ENCODE measurements at places on chromosomes 1 and 21. TPM values are rescaled to one million over a fixed set of nuclear protein-coding genes. Genes with fewer than 3 reads are reported as not detected.
A peak's percentile ranks its signal among the peaks of the same experiment; 100 is the strongest.

- H3K36me3 ChIP-seq = no peaks in the 10 kb centered on the region
- no peak for DNase-seq
- H3K27me3 ChIP-seq = no peaks in the 10 kb centered on the region
Measured at GRCh38 chr1:62013264-62013663, 181.4 kb upstream of the L1TD1 start.

- peaks cover 17% of the 10 kb centered on the region for H3K36me3 ChIP-seq
- H3K4me3 ChIP-seq = no peak overlapping the region
Measured at GRCh38 chr1:155463865-155464650, 98.5 kb downstream of the ASH1L start.

DNA sequence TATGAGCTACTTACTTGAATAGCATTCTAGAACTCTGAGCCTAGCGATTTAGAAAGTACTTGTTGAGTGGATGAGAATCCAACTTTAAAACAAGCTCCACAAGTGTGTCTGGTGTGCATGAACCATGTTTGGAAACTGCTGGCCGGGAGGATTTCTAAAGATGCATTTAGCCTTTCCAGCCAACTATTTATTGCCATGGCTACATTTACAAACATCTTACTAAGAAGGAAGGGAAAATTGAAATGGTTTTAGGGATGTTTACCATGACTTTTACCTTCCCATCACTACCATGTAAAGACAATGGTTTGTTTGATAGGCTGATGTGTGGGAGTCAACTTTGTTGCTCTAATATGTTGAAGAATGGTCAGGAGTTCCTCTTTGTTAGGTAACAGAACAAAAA is 37.7 kb upstream of the ARHGAP29 start:
- no peaks in the 10 kb centered on the region for H3K27me3 ChIP-seq
- peaks cover 31% of the 10 kb centered on the region for H3K4me1 ChIP-seq
- no peak overlapping the region for H3K4me3 ChIP-seq
- no peak overlapping the region for H3K27ac ChIP-seq
- DNase-seq = no peak

The REN gene
- total RNA-seq = not detected

GRCh38 chr21:41695513-41695912 is 71.3 kb downstream of the RIPK4 start:
- H3K4me3 ChIP-seq = no peak overlapping the region
- no peaks in the 10 kb centered on the region for H3K36me3 ChIP-seq
- H3K4me1 ChIP-seq = no peaks in the 10 kb centered on the region
- no peak for DNase-seq
- H3K27me3 ChIP-seq = no peaks in the 10 kb centered on the region

DNA sequence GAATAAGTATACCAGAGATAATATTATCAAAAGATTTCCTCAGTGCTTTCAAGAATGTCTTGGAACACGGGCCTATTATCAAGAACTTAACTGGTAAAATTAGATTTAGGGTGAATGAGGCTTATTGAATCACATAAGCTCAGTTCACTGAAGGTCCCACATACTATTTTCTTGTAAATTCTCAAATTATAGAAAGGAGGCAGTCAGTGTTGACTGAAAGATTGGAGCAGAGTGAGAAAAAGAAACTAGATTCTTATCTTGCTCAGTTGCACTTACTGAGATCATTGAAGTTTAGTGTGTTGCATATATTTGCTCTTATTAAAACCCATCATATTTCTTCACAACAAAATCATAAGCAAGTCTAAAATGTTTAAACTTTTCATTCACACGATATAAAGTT is 3.9 kb upstream of the RGS1 start:
- H3K4me1 ChIP-seq = no peaks in the 10 kb centered on the region
- DNase-seq = no peak
- no peaks in the 10 kb centered on the region for H3K27me3 ChIP-seq
- no peaks in the 10 kb centered on the region for H3K36me3 ChIP-seq
- H3K27ac ChIP-seq = no peak overlapping the region

- no peak overlapping the region for H3K27ac ChIP-seq
- H3K27me3 ChIP-seq = no peaks in the 10 kb centered on the region
- H3K36me3 ChIP-seq = no peaks in the 10 kb centered on the region
- H3K4me3 ChIP-seq = no peak overlapping the region
- DNase-seq = no peak
Measured at GRCh38 chr21:38988509-38989378, 183.0 kb downstream of the ETS2 start.

- H3K4me1 ChIP-seq = peaks cover 11% of the 10 kb centered on the region
- no peaks in the 10 kb centered on the region for H3K36me3 ChIP-seq
- DNase-seq = no peak
- H3K27me3 ChIP-seq = peaks cover 25% of the 10 kb centered on the region
Measured at GRCh38 chr1:20125100-20125499, 5.8 kb upstream of the PLA2G2D start.

The MYBPH gene
- total RNA-seq = not detected

DNA sequence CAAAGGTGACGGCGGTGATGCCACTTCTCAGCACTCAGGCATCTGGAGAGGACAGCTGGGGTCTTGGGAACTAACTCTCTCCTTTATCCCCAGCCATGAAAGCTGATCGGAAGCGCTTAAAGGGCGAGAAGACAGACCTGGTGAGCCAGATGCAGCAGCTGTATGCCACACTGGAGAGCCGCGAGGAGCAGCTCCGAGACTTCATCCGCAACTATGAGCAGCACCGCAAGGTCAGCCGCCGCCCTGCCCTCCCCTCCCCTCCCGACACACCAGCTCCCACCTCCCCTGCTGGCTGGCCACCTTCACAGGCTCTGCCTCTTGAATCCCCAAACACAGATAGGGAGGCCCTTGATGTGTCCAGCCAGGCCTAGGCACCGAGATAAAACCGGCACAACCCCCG is 118.9 kb upstream of the TMEM51 start:
- H3K4me3 ChIP-seq = no peak overlapping the region
- H3K27me3 ChIP-seq = no peaks in the 10 kb centered on the region
- no peak overlapping the region for H3K27ac ChIP-seq
- no peak for DNase-seq
- H3K36me3 ChIP-seq = no peaks in the 10 kb centered on the region

- H3K4me3 ChIP-seq = no peak overlapping the region
- no peak overlapping the region for H3K27ac ChIP-seq
- no peaks in the 10 kb centered on the region for H3K27me3 ChIP-seq
- H3K4me1 ChIP-seq = peaks cover 21% of the 10 kb centered on the region
- H3K36me3 ChIP-seq = peaks cover 56% of the 10 kb centered on the region
Measured at GRCh38 chr1:224375059-224375458, 18.4 kb downstream of the CNIH4 start.

The TNFRSF25 gene
- 10.1 TPM for total RNA-seq

- H3K27me3 ChIP-seq = peaks cover 31% of the 10 kb centered on the region
- H3K4me1 ChIP-seq = peaks cover 14% of the 10 kb centered on the region
- peak; percentile 28 for DNase-seq
- H3K36me3 ChIP-seq = no peaks in the 10 kb centered on the region
- H3K4me3 ChIP-seq = no peak overlapping the region
Measured at GRCh38 chr1:201676197-201676596, 137.3 kb downstream of the NAV1 start.

The CATSPERE gene
- total RNA-seq = 0.49 TPM

The MTF2 gene
- total RNA-seq = 46.6 TPM

The HRNR gene
- not detected for total RNA-seq

The PPIAL4G gene
- not detected for total RNA-seq

The SLAMF7 gene
- total RNA-seq = 8.4 TPM

Measured in Calu3 (cell line).